ENCODE measurements at places on chromosomes 2 and 18.

DNA sequence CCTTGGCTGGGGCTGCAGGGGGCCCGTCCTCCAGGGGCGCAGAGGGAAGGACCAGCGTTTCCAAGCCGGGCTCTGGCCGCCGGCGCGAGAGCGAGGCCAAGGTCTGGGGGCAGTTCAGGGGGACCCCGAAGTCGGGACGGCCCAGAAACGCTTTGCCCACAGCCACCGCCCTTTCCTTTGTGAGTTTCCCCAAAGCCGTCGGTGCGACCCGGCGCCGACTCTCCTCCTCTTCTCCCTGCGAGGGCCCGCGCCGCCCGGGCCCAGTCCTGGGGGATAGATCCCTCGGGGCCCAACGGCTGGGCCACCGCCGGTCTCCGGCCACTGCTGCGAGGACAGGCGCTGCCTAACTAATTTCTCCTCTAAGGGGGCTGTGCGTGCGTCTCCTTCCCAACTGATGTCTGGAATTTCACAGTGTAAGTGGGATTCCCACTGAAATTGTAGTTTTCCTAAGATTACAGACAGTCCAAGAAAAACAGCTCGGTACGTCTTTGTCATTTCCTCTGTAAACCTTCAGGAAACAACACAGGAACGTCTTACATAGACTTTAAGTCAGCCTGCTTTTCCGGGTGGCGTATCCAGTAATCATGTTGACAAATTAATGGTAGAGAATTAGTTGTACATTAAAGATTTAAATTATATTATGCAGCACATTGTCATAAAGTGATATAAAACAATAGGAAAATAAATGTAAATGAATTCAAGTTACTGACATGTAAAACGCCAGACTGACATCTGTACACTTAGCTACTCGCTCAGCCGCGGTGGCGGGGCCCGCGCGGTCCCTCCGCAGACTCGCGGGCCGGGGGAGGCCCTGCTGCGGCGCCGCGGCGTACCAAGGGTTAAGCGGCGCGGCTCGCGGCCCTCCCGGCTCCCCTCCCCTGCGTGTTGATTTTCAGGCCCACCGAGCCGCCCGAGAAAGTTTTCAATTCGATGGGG lies 139.4 kb upstream of the SIX3 start:
- no peak for DNase-seq

DNA sequence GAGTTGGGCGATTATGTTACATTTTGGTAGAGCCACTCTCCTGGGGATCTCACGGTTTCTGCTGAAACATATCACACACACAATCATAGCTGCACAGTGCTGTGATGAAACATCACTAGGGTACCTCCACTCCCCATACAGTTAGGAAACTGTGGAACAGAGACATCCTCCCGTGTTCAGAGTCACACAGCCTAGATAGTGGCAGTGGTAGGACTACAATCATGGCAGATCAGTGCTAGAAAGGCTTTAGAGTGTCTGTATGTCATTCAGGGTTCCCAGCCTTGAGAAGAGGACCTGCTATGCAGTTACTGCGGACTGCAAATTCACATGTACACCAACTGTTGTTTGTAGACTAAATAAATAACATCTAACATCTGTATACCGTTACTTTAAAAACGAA lies 210.3 kb upstream of the FOSL2 start:
- DNase-seq: no peak

- no peak for DNase-seq
These were observed 158.9 kb downstream of the ATAD2B start for GRCh38 chr2:23767876-23768621.

DNA sequence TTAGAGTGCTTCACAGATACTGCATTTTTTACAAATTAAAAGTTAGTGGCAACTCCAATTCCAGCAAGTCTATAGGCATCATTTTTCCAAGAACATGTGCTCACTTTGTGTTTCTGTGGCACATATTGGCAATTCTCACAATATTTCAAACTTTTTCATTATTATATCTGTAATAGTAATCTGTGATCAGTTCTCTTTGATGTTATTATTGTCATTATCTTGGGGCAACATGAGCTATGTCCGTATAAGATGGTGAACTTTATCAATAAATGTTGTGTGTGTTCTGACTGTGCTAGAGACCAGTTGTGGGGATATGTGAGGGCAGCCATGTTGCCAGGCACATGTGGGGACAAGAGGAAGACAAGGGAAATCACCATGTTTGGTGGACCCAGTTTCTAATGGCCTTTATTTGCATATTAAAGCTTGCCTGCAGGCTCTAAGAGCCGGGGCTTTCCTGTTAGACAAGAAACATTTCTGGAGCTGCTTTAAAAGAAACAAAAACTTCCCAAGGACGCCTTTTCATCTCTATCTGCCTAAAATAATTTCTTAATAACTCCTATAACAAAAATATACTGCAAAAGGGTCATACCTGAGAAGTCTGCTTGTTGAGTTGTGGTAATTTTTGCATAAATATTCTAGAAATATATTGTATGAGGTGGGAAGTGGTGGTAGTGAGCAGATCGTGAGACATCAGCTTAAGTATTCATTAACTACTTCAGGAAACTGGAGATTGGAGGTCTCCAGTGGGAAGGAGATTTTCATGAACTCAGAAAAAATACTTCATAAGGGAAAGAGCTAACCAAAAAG lies 37.2 kb downstream of the KYNU start:
- DNase-seq: no peak

GRCh38 chr2:38380397-38381130 lies 3.5 kb upstream of the ATL2 start:
- DNase-seq: peak; percentile 20

- DNase-seq: no peak
These were observed 421.1 kb upstream of the SETBP1 start for GRCh38 chr18:44259610-44260009.

DNA sequence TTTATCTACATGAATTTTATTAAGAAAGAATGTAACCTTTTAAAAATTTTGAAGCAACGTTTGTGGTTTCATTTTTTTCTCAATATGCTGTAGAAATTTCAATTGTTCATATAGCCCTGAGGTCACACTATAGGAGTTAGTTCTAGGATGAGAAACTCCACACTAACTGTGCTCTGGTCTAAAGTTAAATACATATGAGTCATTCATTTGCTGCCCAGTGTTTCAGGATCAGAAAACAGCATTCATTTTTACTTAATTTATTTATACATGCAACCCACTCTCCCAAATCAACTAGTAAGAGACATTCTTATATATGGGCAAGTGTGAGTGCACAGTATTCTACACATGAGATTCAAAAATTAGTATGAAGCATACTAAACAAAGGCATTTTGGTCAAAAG lies 137.9 kb downstream of the DOCK10 start:
- DNase-seq: no peak

DNA sequence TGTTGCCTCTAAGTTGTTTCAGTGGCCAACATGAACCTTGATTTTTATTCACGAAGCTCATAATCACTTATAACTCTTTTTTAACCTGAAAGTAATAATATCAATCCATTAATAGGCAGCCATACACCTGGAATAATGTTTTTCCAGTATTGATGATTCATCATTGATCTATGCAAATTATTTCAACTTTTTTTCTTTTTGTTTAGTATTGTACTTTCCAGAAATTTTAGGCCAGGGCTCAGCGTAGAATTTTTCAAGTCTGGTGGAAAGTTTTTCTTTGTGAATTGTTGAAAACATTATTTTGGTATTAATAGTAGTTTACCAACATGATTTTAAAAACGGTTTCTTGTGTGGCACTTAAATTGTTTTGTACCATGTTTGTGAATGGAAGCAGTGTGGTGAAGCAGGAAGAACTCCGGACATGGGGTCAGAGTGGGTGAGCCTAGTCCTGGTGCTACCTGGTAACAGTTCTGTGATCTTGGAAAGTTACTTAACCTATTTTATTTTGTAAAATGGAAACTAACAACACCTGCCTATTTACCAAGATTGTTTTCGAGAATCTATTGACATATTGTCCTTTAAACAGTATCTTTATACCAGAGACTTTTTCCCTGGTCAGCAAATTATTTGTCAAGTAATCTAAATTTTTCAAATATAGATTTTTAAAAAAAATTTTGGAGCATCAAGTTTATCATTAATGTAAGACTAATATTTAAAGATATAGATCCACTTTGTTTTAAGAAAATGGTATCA lies 2.3 kb downstream of the INSIG2 start:
- DNase-seq: no peak

DNA sequence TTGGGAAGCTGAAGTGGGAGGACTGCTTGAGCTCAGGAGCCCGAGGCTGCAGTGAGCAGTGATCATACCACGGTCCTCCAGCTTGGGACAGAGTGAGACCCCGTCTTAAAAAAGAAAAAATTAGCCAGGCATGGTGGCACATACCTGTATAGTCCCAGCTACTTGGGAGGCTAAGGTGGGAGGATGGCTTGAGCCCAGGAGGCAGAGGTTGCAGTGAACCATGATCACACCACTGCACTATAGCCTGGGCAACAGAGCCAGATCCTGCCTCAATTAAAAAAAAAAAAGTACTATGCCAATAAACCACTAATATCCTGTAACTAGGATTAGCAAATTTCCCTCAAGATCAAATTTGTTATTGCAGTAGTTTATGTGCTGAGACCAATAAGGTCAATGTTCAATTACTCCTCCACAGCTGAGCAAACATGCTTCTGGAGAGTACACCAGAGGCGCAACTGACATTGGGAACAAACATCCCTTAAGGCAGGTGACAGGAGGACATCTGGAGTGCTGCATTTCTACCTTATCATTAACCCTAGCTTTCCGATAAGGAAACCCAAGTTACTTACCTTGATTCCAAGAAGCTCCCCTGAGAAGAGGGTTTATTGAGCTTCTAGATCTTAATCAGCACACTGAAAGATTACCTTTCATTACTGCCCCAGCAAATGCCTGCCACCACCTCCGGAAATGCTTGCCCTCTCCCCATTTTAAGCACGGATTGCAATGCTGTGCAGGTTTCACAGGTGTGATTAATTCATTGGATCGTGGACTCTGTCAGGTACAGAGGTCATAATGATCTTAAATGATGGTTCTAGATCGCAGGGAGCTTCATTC lies 26.2 kb downstream of the MGAT4A start:
- DNase-seq: no peak

DNA sequence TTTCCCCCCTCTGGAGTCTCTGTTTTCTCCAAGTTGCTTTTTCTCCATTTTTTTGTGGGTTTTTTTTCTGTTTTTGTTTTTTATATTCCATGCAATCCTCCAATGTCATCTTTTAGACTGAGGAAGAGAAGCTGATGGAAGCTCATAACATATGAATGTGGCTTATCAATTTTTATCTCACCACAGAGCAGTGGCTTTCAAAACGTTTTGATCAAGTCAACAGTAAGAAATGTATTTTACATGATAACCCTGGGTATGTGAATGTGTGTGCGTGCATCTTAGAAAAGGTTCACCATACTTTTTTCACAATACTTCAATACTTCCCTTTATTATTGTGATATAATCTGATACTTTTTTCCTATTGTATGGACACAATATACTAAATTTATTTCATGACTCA lies 64.6 kb upstream of the CDCA7 start:
- no peak for DNase-seq

DNA sequence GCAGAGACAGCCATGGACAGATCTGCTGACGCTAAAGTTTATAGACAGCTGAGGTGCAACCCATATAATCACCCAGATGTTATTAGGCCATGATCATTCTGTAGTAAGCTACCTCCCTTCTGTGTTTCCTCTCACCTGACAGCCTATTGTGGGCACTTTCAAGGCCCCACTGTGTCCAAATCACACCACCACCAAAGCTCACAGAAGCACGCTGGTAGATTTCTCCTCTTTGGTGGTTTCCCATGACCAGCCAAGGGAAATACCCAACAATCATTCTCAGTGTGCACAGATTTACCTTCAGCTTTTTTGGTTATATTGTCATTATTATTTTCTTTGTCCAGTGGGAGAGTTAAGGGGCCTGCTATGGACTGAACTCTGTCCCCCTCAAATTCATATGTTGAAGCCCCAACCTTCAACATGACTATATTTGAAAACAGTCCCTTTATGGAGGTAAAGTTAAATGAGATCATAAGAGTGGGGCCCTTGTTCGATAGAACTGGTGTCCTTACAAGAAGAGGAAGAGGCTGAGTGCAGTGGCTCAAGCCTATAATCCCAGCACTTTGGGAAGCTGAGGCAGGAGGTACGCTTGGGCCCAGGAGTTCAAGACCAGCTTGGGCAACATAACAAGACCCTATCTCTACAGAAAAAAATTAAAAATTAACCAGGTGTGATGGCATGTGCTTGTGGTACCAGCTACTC lies 74.0 kb upstream of the MSH6 start:
- no peak for DNase-seq

GRCh38 chr2:108154366-108155061 lies 85.3 kb upstream of the SULT1C3 start:
- no peak for DNase-seq

GRCh38 chr18:52652391-52652790 lies 312.4 kb downstream of the DCC start:
- no peak for DNase-seq

GRCh38 chr2:17083902-17084301 lies 418.3 kb upstream of the CYRIA start:
- no peak for DNase-seq

DNA sequence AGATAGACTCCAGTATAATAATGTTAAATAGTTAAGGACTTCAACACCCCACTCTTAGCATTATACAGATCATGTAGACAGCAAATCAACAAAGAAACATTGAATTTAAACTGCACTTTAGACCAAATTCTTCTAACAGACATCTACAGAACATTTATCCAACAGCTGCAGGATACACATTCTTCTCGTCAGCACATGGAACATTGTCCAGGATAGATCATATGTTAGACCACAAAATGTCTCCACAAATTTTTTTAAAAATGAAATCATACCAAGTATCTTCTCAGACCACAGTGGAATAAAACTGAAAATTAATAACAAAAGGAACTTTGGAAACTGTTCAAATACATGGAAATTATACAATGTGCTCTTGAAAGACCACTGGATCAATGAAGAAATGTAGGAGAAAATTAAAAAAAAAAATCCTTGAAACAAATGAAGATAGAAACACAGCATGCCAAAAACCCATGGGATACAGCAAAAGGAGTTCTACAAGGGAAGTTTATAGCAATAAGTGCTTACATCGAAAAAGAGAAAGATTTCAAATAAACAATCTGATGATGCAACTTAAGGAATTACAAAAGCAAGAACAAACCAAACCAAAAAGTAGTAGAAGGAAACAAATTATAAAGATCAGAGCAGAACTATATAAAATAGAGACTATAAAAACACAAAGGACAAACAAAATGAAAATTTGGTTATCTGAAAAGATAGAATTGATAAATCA lies 12.3 kb upstream of the SPP2 start:
- no peak for DNase-seq

GRCh38 chr2:1581965-1582625 lies 162.2 kb downstream of the PXDN start:
- DNase-seq: no peak

GRCh38 chr18:3008541-3008940 lies 4.4 kb downstream of the LPIN2 start:
- no peak for DNase-seq

DNA sequence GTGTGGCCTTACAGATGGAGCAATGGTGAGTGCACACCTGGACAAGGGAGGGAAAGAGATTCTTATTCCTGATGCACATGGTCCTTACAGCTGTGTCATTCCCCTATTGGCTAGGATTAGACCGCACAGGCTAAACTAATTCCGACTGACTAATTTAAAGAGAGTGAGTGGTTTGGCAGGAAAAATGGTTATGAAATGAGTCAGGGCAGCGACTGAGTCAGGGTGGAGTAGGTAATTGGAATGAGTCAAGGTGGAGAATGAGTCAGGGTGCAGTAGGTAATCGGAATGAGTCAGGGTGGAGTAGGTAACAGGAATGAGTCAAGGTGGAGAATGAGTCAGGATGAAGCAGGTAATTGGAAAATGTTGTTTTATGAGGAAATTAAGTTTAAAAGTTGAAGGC lies 1353.7 kb upstream of the LRRTM1 start:
- DNase-seq: no peak

GRCh38 chr2:112627060-112628040 lies 18.4 kb upstream of the SLC20A1 start:
- DNase-seq: no peak

Data from DND-41 (cell line).